ENCODE measurements at places on chromosomes 16 and 17.

- DNase-seq = no peak
Observed at GRCh38 chr16:24282141-24282540, 26.0 kb downstream of the CACNG3 start.

GRCh38 chr17:66706851-66707450 lies 128.0 kb upstream of the CACNG5 start:
- DNase-seq = no peak

DNA sequence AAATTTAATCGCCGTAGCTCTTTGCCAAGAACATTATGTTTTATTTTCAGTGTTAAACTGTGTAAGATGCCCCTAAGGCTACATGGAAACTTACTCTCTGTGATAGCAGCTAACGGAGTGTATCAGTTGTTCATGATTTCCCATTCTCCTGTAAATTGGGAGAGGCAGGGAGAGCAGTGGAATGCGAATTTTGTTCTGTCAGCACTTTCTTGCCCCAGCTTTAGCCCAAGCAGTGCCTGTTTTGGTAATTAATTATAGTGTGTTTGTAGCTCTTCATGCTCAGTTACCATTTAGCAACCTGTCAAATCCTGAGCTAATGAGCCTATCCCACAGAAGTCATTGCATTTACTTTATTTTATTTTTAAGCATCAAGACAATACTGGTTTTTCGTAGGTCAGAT lies 475.1 kb upstream of the RBFOX1 start:
- DNase-seq = no peak

GRCh38 chr17:14209215-14209614 lies 27.4 kb downstream of the CDRT15 start:
- no peak for DNase-seq

- DNase-seq = no peak
Observed at GRCh38 chr16:70778901-70779309, 22.1 kb downstream of the VAC14 start.

- peak; percentile 3 for DNase-seq
Observed at GRCh38 chr17:20073055-20073979, 64.2 kb downstream of the SPECC1 start.

GRCh38 chr16:88010343-88010967 lies 59.2 kb downstream of the BANP start:
- DNase-seq = no peak

DNA sequence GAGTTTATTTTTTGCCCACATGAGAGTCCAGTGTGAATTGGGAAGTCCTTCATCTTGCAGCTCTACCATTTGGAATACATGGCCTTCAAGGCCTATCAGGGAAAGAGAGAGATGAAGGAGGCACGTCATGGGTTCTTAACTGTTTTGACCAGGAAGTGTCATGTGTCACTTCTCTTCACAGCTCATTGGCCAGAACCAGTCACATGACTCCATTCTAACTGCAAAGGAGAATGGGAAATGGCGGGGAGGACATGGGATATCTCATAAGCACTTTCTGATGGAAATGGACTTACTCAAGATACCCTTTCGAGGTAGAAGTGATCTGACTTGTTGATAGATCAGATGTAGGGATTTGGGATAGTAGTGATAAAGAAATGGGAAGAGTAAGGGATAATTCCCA lies 57.9 kb upstream of the CES5A start:
- DNase-seq = no peak

- no peak for DNase-seq
Observed at GRCh38 chr16:64356267-64356666, 765.6 kb downstream of the CDH11 start.

- DNase-seq = no peak
Observed at GRCh38 chr17:27257031-27257357, 36.9 kb upstream of the WSB1 start.

DNA sequence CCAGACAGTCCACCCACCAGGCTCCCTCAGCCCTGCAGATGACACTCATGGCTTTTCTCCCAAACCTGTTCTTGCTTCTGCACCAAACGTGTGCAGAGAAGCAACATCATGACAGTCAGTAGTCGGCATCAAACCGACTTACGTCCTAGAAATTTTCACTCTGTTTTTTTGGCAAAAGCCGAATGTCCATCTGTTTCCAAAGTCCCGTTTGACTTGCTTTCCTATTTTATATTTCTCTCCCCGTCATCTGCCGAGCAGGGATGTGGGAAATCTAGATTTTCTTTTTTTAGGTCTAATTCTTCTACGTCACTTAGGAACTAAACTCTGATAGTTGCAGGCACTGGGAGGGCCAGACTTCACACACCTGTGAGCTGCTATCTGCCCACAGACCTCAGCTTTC lies 104.9 kb downstream of the RMI2 start:
- DNase-seq = no peak

DNA sequence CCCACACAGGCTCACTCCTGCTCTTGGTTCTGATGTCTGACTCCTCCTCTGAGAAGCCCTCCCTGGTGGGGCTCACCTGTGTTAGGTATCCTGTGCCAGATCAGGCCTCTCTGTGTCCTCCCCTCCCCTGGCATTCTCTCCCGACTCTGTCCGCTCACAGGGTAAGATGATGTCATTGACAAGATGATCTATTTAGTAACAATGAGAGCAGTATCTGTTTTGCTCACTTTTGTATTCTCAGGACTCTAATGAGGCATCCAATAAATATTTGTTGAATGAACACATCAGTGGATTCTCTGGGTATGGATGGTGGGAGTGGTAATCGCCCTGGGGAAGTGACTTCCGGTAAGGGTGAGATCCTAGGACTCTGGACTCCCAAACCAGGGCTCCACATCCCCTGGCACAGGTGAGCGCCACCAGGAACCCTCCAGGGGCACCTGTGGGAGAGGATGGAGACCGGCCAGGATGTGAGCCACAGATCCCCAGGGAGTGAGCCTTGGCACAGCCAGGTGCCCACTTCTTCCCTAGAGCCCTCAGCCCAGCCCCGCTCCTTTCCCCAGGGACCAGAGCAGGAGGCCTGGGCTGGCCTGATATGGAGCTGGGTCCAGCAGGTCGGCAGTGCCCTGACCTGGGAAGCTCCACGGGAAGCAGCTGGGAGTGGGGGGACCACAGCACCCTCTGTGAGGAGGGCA lies 5.4 kb upstream of the HAP1 start:
- DNase-seq = no peak

GRCh38 chr17:30950669-30951399 lies 20.0 kb upstream of the RNF135 start:
- no peak for DNase-seq

- no peak for DNase-seq
Observed at GRCh38 chr16:81610144-81610842, 165.7 kb downstream of the CMIP start.

- DNase-seq = no peak
Observed at GRCh38 chr16:68526782-68527145, 12.3 kb upstream of the ZFP90 start.

DNA sequence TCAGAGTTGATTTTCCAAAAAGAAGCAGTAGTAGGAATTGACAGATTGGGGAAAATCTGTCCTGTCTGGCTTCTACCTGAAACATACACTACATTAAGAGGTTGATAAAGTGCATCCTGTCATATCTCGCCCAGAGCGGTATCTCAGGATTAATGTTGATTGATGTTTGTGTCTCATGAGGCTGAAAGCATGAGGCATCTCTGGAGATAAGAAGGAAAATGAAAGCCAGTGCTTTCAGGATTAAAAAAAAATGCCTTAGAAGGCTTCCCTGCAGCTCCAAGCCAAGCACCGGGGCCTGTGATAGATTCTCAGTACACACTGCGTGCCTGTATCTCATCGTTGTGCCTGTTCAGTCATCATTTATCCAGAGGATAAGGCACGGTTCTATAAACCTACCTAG lies 26.4 kb upstream of the CD300E start:
- no peak for DNase-seq

DNA sequence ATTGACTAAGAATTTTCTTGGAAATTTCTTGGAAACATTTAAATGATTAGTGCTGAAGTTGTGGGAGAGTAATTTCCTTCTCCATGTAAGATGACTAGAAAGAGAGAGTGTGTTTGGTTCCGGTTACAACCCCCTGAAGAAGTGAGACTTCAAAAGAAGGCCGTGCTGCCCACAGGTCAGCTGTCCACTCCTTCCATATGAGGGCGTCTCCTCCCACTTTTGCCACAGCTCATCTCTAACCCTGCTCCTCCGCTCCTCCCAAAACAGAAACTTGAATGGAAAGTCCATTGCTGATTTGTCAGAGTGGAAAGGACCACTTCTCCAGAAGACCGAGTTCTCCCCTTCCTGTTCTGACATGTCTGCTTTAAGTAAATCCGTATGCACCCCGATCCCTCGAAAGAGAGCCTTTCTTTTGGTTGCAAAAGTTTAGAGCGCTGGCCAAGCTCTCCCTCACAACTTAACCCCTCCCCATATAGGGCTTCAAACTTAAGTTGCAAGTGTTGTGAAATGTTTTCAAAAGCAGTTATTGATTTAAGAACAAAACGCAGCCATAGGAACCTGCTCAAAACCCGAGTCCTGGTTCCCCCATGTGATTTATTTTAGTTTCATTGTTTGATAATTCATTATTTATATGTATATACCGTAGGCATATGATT lies 129.5 kb downstream of the SOCS1 start:
- DNase-seq = no peak

DNA sequence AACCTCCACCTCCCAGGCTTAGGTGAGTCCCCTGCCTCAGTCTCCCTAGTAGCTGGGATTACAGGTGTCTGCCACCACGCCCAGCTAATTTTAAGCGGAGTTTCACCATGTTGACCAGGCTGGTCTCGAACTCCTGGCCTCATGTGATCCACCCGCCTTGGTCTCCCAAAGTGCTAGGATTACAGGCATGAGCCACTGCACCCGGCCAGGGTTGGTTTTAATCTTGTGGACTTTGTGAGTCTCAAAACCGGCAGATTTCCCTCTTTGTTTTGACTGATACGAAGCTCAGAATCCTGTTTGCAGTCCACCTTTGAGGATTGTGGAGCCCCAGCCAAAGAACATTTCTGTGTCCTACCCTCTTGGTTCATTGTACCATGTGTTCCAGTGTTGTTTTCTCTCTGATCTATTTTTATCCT lies 16.4 kb upstream of the CPSF4L start:
- no peak for DNase-seq

DNA sequence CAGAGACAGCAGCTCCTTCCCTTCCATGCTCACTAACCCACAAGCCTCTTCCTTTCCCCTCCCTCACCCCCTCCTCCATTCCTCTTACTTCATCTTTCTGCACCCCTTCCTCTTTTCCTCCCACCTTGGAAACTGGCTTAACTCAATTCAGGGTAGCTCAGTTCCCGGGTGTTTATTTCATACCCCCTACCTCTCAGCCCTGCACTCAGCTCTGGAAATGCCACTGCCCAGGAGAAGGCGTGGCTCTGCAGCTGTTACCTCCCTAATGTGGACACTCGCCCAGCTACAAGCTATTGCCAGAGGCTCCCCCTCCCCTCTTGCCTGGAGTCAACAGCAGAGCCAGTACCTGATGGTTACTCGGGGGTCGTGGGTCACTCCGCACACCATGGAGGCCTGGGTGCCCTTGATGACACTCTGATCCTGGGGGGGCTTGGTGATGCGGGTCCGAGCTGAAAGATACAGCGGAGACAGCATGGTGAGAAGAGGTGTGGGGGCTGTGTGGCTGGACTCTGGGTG lies 118.4 kb upstream of the CDC42EP4 start:
- no peak for DNase-seq

GRCh38 chr17:64001091-64001579 lies 3.0 kb downstream of the PRR29 start:
- DNase-seq = no peak

- no peak for DNase-seq
Observed at GRCh38 chr16:88405216-88406060, 22.7 kb downstream of the ZNF469 start.

DNA sequence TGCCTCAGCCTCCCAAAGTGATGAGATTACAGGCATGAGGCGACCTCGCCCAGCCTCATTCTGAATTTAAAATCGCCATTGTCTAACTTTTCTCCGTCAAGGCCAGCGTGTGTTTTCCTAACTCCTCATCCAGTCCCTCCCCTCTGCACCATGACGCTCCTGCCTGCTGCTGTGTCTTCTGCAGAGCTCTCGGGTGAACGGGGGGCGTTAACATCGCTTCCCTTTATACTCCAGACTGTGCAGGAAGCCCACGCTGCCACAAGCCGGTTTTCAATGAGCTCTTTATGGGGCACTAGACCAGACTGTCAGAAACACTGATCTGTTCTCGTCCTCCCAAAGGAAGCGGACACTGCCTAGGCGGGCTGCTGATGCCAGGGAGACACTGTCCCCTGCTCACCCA lies 13.2 kb downstream of the AANAT start:
- DNase-seq = no peak

GRCh38 chr17:75652934-75653549 lies 13.9 kb downstream of the RECQL5 start:
- no peak for DNase-seq

DNA sequence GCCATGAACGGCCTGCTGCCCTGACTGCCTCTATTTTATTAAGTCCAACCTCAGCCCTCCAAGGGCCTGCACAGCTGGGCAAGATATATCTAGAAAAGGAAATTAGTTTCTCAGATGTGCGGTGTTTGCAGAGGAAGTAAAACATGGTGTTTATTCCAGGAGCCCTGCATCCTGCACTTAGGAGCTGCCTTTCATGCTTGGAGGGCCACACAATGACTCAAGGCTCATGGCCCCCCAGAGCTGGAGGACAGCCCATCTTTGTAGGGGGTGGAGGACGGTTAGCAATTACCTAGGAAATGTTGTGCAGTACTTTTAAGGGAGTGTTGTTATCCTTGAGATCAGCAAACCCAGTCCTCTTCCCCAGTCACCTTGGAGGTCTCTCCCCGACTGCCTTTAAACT lies 80.5 kb downstream of the COPRS start:
- DNase-seq = no peak

DNA sequence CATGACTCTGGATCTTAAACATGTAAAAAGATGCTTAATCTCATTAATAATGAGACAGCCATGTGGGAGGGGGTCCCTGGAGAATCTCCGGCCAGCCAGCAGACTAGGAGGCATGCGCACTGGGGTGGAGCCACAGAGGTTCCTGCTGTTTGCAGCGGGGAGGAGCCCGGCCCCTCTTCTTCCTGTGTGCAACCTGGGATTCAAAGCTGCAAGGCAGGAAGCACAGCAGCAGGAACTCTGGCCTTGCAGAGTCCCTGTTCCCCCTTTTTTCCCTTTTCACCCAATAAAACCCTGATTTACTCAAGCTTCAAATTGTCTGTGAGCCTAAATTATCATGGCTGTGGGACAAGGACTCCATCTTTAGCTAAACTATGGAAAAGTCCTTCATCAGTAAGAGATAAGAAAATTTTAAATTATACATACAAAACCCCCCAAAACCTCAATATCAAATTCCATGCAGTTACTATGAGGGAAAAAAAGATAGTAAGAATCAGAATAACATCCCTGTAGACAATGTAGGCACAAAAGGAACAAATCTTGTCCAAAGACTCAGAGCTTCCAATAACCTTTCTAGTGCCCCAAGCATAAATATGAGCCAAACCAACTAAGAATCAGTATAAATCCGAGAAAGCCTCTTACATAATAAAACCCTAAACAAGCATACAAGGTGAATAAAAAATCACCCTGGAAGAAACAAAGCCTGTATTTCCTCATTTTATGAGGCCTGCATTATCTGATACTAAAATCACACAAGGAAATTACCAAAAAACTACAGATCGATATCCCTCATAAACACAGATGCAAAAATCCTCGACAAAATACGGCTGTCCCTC lies 12.1 kb downstream of the CFDP1 start:
- no peak for DNase-seq
